Esophagus squamous epithelium (tissue), 5 donors: ENCODE measurements at places on chromosomes 13 and 19.

GRCh38 chr13:24274452-24275021 lies 34.8 kb upstream of the C1QTNF9 start:
- DNase-seq, result no peak

DNA sequence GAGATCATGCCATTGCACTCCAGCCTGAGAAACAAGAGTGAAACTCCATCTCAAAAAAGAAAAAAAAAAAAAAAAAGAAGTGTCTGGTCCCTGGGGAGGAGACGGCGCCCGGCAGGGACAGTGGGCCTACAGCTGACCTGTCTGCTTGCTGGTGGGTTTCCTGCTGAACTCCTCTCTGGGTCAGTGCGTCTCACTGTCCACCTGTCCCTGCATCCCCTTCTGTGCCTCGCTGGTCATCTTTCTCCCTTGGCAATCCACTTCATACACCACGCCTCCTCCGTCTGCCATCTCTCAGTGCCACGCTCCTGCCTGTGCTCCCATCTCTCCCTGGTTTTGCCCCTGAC lies 63.4 kb downstream of the ACSBG2 start:
- DNase-seq, result no peak

DNA sequence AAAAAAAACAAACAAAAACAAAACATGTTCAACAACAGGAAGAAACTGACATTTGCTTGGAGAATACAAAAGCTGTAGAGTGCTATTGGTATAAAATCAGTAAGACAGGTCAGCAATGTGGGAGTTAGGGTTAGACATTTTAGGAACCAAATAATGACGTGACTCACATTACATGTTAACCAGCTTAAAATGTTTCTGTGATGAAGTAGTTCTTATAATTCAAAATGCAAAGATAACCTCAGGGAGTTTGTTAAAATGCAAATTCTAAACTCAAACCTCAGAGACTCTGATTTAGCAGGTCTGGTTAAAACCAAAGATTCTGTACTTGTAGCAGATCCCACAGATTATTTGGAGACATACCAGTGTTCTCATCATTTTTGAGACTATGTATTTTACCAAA lies 549.4 kb upstream of the SLITRK1 start:
- DNase-seq, result no peak

GRCh38 chr19:46552891-46553290 lies 48.2 kb upstream of the CALM3 start:
- no peak for DNase-seq

- no peak for DNase-seq
Measured at GRCh38 chr19:12880551-12881171, 588 bp downstream of the DNASE2 start.

- DNase-seq, result no peak
Measured at GRCh38 chr19:21134934-21135366, 6.9 kb upstream of the ZNF431 start.

DNA sequence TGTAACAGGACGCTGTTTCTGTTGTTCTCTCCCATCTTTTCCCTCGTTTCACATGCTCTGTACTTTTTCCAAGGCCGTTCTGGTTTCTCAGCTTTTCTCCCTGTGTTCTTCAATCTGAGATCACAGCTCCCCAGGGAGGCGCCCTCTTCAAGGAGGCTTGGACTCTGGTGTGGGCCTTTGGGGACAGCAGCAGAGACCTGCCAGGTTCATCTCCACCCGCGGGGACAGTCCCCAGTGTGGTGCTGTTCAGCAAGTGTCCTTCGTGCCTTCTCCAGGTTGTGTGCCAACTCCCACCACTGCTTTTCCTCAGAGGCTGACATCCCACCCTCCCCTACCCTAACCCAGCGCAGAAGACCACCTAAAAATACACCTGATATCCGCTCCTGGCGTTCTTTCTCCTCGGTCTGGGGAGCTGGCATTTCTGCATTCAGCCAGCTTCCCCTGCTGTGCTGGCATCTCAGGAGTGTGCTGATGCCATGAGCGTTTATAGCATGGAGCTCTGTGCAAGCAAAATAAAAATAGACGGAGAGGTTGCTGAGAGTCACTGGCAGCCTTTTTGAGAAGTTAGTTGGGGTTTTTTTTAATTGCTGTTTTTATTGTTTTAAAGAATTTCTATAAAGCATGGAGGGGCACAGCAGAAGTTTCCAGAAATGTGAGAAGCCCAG lies 149.4 kb downstream of the STK24 start:
- DNase-seq, result no peak

DNA sequence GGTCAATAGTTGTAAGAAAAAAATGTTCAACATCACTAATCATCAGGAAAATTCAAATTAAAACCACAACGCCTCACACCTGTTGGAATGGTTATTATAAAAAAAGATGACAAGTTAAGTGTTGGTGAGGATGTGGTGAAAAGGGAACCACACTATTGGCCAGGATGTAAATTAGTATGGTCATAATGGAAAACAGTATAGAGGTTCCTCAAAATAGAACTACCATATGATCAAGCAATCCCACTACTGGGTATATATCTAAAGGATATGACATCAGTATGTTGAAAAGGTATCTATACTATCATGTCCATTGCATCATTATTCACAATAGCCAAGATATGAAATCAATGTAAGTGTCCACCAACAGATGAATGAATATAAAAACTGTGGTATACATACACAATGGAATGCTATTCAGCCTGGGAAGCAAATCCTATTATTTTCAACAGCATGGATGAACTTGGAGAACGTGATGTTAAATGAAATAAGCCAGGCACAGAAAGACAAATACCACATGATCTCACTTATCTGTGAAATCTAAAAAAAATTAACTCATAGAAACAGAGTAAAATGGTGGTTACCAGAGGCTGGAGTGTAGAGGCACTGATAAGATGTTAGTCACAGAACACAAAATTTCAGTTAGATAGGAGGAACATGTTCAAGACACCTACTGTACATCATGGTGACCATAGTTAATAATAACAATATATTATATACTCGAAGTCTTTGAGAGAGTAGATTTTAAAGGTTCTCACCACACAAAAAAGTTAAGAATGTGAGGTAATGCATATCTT lies 56.6 kb downstream of the TBC1D4 start:
- DNase-seq, result no peak

DNA sequence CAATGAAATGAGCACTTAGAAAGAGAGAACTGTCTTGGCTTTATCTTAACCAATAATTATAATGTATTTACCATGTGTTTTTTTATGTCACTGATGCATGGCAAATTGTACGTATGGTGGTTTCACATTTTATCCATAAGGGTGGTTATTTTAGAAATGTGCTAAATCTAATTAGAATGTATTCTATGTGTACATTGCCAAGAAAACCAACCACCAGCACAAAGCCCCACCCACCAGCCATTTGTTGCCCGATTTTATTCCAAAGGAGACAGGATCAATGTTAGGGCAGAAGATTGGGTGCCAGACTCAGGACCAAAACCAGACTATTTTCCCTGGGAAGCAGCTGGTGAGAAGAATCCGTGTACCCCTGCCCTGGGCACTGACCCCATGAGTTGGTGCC lies 63.0 kb upstream of the SOX1 start:
- DNase-seq, result no peak

GRCh38 chr19:47065242-47065641 lies 16.8 kb upstream of the TMEM160 start:
- no peak for DNase-seq

- DNase-seq, result no peak
Measured at GRCh38 chr13:98522371-98522770, 54.5 kb downstream of the STK24 start.

DNA sequence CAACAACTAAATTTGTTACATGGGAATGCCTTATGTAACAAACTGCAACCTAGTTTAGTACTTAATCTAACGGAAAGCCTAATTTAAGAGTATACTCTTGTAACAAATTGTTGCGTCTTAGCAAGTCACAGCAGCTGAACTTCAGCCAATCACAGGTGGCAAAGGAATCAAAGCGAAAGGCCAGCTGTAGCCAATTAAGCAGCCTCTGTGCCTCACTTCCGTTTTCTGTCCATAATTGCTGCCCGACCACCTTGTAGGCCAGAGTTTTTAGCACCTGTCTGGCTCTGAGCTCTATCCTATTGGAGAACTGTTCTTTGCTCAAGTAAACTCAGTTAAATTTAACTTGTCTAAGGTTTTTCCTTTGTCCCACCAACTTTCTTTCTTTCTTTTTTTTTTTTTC lies 18.1 kb upstream of the HSPH1 start:
- no peak for DNase-seq

GRCh38 chr13:48505597-48506091 lies 27.2 kb downstream of the RCBTB2 start:
- no peak for DNase-seq

- no peak for DNase-seq
Measured at GRCh38 chr19:52943134-52943883, 19.4 kb downstream of the ZNF816 start.

GRCh38 chr19:5137114-5137513 lies 168.2 kb downstream of the KDM4B start:
- DNase-seq, result no peak

DNA sequence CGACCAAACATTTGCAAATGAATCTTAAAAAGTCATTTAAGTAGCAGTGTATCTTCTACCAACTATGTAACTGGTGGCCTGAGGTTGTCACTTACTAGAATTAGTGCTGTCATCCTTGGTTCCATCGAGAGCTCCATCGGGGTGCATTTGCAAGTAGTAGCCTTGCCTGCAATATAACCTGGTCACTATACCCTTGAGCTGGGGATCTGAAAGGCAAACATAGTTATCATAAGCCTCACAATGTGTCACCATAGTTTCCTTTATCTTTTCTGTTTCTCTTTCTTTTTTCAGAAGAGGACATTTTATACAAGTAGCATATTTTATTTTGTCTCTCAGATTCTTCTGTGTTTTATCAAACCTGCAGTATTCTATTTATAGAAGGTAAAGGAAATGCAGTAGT lies 422.6 kb downstream of the ITGBL1 start:
- no peak for DNase-seq

DNA sequence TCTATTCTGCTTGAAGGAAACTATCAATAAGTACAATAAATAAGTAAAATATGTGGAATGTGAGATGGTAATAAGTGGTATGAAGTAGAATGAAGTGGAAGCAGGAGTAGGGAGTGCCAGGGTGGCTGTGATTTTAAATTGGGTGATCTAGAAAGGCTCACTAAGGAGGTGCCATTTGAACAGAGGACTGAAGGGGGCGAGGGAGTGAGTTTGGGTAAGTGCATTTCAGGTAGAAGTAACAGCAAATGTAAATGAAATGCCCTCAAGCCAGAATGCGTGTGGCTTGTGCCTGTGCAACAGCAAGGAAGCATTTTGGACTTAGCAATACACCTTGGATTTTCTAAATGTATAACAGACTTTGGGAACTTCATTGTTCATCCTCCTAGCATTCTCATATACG lies 77.1 kb downstream of the CCNA1 start:
- DNase-seq, result no peak

DNA sequence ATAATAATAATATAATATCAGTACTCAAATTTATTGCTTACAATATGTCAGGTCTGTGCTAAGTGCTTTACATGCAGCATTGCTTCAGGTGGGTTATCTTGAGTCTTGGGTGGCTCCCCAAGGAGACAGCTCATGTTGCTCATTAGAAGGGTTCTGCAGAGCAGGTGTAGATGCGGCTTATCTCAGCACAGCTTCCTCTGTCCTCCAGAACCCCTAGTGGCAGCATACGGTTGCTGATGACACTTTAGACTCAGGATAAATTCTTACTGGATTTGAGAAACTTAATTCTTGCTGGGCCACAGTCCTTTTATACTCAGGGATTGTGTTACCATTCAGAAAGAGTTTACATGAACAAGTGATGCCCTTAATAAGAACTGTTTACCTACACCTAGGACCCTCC lies 8.9 kb downstream of the COG3 start:
- no peak for DNase-seq

DNA sequence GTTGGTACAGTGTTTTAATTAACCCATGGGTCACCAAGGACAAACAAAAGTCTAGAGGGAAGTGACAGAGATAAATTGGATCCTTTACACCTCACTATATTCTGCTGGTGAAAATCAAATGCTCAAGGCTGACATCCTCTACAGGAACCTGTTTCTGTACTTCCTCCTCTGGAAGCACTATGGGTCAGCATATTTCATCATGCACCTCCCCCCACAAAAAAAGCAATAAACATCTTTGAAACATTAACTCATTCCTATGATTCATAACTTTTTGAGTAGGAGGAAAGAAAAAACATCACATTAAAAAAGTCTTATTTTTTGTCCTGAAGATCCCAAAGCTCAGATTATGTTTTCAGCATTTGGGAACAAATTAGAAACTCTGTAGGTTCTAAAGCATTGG lies 588.3 kb upstream of the SGCG start:
- no peak for DNase-seq

DNA sequence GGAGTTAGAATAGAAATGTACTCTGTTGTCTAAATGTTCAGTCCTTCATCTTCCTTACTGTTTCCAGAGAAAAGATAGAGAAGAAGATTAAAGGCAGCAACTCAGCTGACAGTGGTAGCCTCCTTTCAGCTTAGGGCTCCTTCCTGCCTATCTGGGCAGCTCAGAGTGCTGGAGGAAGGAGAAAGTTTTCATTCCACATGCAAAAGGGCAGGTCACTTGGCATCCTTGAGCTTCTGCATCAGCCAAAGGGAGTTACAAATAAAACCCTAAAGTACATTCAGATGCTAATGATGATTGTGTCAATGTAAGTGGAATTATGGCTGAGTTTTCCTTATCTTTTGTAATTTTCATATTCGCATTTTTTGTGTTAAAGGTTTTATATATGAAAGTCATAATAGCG lies 58.9 kb downstream of the ESD start:
- no peak for DNase-seq

DNA sequence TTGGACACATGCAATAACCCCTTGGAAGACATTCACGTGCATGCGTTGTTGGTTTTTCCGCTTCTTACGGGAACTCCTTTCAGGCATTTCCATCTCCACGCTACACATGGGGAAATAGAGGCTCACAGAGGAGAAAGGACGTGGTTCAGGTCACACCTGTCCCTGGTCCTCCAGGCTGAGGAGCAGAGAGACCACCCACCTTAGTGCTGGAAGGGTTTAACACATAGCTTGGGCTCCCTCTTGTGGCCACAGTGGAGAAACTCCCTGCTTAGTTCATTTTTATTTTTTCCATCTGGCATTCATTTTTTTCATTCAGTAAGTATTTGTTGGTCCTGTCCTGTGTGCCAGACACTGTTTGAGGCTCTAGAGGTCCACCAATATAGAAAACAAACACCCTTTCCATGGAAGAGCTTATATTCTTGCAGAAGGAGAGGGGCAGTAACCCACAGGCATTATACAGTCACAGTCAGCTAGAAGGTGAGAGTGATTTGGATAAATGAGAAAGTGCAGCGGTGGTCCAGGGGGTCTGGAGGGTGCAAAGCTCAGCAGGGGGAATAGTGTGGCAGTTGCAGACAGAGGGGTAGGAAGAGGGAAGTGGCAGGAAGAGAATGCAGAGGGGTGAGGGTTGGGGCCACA lies 24.2 kb upstream of the TTYH1 start:
- no peak for DNase-seq

GRCh38 chr13:26872525-26873385 lies 112.2 kb upstream of the GPR12 start:
- DNase-seq, result no peak
